ENCODE measurements at places on chromosomes 4 and X. TPM values are rescaled to one million over a fixed set of nuclear protein-coding genes. Genes with fewer than 3 reads are reported as not detected.

DNA sequence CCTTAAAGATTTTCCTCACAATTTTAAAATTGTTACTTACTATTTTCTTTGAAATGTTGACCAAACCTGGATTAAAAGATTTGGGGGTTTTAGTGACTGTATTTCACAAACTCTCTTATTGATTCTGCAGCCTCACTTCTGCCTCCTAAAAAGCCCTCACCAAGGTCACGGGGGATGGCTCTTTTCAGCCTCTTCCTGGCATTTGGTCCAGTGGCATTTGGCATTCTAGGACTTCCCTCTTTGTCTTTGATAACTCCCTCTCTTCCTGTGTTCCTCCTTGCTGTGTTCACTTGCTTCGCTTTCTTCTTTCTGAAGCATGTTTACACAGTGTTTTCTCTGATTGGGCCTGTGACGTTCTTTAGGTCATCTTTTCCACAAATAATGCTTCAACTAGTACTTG, 21.5 kb downstream of the PKD2 start:
- DNase-seq: no peak

DNA sequence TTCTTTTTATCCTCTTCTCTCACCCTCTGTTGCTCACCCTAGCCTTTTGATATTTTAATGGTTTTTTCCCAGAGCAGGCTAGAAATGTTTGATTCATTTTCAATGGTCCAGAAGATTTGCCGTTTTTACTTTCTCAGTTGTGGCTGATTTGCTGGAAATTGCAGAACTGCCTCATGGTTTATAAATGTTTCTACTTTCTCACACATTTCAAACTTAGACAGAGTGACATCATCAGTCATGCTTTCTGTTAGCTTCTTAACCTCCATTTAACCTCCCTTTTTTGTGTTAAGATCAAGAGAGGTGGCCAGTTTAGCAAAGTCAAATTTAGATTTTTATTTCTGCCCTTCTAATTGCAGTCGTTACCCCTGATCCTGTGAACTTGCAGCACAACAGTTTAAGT, 8.7 kb downstream of the RXFP1 start:
- no peak for DNase-seq

DNA sequence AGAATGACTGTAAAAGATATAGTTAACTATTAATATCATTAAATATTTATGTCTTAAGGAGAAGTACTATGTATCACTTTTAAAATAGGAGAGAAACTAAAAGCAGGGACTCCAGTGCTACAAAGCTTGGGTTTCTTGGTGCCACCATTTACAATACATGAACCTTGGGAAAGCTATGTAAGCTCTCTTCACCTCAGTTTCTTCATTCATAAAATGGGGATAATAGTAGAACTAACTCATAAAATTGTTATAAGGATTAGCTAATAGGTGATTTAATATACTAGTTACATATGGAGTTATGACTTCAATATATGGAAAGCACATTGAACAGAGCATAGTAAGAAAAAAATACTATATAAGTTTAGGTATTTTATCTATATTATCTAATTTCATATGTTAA, 23.7 kb downstream of the EPGN start:
- no peak for DNase-seq

GRCh38 chr4:90237751-90238530, 110.7 kb downstream of the CCSER1 start:
- DNase-seq: no peak

- DNase-seq: no peak
These were observed 384.8 kb downstream of the IL15 start for GRCh38 chr4:142021181-142021580.

DNA sequence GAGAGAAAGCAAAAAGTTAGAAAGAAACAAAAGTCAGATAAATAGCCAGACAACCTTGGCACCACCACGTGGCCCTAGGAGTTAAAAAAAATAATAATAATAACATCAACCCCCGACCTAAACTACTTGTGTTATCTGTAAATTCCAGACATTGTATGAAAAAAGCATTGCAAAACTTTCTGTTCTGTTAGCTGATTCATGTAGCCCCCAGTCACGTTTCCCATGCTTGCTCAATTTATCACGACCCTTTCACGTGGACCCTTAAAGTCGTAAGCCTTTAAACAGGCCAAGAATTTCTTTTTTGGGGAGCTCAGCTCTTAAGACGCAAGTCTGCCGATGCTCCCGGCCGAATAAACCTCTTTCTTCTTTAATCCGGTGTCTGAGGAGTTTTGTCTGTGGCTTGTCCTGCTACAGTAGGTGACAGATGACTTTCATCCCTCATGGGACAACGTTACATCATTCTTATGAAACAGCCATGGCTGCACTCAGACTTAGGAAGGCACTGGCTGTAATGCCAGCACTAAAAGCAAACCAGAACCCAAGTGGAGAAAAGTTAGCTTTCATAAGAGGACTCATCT, 520 bp downstream of the ACOX3 start:
- DNase-seq: peak; percentile 8

GRCh38 chrX:1164322-1165288, 47.8 kb downstream of the CRLF2 start:
- no peak for DNase-seq

GRCh38 chrX:132119283-132119682, 8.5 kb downstream of the FRMD7 start:
- peak; percentile 33 for DNase-seq

The TEX13B gene
- not detected for total RNA-seq

The FHDC1 gene
- 0.03 TPM for total RNA-seq

The HMX1 gene
- total RNA-seq: not detected

The FMR1NB gene
- not detected for total RNA-seq

The CDX4 gene
- total RNA-seq: not detected

The FAM133A gene
- total RNA-seq: 0.20 TPM

The CENPVL2 gene
- not detected for total RNA-seq

Measured in HT1080 (cell line).